ENCODE measurements at places on chromosomes 1 and 21.

GRCh38 chr1:47963568-47964358 lies 33.4 kb downstream of the TRABD2B start:
- DNase-seq: no peak

DNA sequence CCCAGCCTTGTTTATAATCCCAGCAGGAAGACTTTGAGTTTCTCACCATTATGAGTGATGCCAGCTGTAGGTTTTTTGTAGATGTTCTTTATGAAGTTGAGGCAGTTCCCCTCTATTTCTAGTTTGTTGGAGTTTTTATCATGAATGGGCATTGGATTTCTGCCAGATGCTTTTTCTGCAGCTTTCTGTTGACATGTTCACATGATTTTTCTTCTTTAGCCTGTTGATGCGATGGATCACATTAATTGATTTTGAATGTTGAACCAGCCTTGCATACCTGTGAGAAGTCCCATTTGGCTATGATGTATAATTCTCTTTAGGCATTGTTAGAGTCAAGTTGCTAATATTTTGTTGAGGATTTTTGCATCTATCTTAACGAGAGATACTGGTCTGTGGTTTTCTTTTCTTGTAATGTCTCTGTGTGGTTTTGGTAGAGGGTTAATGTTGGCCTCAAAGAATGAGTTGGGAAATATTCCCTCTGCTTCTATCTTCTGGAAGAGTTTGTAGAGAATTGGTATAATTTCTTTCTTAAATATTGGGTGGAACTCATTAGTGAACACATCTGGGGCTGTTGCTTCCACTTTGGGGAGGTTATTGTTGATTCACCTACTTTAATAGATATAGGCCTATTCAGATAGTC lies 33.2 kb downstream of the ZBTB40 start:
- DNase-seq: no peak

DNA sequence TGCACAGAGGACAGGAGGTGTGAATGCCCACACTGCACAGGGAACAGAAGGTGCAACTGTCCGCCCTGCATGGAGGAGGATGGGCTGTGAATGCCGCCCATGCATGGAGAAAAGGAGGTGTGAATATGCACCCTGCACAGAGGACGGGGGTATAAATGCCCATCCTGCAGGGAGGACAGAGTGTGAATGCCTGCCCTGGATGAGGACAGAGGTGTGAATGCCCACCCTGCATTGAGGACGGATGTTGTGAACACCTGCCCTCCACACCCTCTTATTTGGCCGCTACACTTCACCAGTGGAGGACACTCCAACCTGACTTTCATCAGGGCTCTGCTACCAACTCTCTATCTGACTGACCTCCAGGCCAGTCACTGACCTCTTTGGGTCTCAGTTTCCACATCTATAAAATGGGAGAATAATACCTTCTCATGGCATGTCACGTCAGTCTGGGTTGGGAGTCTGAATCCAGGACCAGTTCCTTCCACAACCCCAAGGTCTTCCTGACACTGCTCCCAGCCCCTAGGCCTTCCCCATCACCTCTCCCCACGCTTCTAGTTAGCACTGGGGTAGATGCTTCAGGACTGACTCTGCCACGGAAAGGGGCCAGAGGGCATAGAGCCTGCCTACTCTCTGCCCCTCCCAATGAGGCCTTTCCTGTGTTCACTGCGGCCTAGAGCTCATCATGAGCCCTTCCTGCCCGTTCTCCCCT lies 28.4 kb downstream of the ZBTB17 start:
- no peak for DNase-seq

DNA sequence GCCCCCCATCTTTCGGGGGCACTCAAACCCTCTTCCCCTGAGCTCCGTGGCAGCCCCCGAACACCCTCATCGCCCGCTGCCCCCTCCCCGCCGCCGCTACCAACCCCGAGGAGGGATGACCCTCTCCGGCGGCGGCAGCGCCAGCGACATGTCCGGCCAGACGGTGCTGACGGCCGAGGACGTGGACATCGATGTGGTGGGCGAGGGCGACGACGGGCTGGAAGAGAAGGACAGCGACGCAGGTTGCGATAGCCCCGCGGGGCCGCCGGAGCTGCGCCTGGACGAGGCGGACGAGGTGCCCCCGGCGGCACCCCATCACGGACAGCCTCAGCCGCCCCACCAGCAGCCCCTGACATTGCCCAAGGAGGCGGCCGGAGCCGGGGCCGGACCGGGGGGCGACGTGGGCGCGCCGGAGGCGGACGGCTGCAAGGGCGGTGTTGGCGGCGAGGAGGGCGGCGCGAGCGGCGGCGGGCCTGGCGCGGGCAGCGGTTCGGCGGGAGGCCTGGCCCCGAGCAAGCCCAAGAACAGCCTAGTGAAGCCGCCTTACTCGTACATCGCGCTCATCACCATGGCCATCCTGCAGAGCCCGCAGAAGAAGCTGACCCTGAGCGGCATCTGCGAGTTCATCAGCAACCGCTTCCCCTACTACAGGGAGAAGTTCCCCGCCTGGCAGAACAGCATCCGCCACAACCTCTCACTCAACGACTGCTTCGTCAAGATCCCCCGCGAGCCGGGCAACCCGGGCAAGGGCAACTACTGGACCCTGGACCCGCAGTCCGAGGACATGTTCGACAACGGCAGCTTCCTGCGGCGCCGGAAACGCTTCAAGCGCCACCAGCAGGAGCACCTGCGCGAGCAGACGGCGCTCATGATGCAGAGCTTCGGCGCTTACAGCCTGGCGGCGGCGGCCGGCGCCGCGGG lies 837 bp downstream of the FOXD3 start:
- no peak for DNase-seq

GRCh38 chr1:30325085-30325935 lies 398.1 kb downstream of the MATN1 start:
- no peak for DNase-seq

GRCh38 chr1:215731699-215732098 lies 164.6 kb downstream of the KCTD3 start:
- DNase-seq: no peak

GRCh38 chr21:29979043-29979442 lies 39.2 kb upstream of the GRIK1 start:
- no peak for DNase-seq

DNA sequence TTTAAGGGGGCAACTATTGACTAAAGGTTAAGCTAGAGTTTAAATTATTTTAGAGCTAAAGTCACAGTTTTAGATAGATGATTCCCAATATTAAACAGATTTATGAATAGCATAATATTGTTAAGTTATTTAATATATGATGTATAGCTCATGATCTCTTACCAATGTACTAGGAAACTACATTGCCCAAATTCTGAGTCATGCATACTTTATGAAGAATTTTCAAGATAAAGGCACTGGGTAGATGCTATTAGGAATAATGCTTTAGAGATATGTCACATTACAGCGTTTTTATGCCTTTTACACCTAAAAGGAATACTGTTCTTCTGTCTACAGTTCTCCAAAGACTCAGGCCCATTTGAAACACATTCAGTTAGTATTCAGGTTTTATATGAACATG lies 215.1 kb downstream of the NCAM2 start:
- no peak for DNase-seq

DNA sequence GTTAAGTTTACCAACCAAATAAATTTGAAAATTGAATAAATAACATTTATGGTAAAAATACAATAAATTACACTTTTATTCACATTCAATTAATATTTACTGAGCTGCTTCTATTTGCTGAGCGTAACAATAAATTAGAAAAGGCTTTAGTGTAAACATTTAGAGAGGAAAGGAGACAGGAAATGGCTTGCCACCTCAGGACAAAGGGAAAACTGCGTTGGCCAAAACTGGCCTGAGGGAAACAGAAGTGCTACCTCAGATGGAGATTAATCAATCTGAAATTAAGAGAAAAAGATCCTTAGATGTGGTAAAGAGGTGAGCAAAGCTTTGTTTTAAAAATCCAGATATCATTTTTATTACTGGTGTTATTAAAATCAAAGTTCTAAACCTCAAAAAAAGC lies 128.0 kb downstream of the SLC44A5 start:
- no peak for DNase-seq

GRCh38 chr1:184191181-184191621 lies 139.7 kb downstream of the TSEN15 start:
- DNase-seq: no peak

GRCh38 chr1:62057641-62058290 lies 136.9 kb upstream of the L1TD1 start:
- DNase-seq: no peak

- DNase-seq: no peak
These were observed 68.9 kb downstream of the DUSP10 start for GRCh38 chr1:221672965-221673364.

- no peak for DNase-seq
These were observed 17.4 kb downstream of the TNFRSF1B start for GRCh38 chr1:12184008-12184681.

- no peak for DNase-seq
These were observed 114.2 kb downstream of the SIPA1L2 start for GRCh38 chr1:232515706-232516105.

GRCh38 chr1:160800142-160800541 lies 4.2 kb downstream of the LY9 start:
- DNase-seq: no peak

GRCh38 chr1:157277913-157278312 lies 139.7 kb upstream of the ETV3 start:
- no peak for DNase-seq

- DNase-seq: no peak
These were observed 41.5 kb downstream of the LRRC53 start for GRCh38 chr1:74470936-74471335.

DNA sequence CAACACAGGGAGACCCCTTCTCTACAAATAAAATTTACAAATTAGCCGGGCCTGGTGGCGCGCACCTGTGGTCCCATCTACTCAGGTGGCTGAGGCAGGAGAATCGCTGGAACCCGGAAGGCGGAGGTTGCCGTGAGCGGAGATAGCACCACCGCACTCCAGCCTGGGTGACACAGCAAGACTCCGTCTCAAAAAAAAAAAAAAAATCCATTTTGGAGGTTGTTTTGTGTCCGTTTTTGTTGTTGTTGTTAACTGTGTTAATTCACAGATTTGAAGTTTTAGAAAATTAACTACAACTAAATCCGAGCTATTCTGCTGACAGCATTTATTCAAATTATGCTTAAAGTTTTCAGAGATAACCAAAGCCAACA lies 618 bp downstream of the CLCC1 start:
- DNase-seq: no peak

DNA sequence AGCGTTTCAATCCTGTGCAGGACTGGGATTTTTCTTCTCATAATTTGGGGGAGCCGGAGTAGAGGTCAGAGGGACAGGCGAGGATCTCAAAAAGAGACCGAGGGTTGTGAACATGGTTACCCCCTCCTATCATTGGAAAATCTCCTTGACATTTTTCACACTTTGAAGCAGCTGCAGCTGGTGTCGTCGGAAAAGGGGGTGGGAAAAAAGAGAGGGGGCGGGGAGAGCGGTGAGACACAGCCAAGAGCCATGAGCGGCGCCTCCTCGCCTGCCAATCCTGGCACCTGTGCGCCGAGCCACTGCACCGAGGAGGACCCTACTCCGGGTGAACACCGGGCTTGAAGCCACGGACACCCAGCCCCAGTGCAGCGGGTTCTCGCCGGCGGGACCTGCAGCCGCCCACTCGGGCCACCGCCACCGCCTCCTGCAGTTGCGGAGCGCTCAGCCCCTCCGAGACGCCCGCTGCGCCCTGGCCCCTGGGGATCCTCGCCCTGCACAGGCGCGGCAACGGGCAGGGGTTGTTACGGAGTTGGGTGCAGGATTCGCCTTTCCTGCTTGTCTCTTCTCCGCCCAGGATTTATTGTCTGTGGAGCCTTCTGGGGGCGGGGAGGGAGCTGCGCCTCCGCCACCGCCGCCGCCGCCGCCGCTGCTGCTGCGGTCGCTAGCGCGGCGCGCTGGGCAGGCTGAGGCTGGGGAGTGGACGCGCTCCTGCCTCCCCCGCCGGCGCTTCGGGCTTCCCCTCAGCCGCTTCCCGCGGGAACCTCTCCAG lies at the start of gene LRRC7:
LRRC7 (plus strand) TSS at position 271 of the 769 bp plus-strand sequence. CDS start 718 bp downstream, outside the sequence.
- no peak for DNase-seq

DNA sequence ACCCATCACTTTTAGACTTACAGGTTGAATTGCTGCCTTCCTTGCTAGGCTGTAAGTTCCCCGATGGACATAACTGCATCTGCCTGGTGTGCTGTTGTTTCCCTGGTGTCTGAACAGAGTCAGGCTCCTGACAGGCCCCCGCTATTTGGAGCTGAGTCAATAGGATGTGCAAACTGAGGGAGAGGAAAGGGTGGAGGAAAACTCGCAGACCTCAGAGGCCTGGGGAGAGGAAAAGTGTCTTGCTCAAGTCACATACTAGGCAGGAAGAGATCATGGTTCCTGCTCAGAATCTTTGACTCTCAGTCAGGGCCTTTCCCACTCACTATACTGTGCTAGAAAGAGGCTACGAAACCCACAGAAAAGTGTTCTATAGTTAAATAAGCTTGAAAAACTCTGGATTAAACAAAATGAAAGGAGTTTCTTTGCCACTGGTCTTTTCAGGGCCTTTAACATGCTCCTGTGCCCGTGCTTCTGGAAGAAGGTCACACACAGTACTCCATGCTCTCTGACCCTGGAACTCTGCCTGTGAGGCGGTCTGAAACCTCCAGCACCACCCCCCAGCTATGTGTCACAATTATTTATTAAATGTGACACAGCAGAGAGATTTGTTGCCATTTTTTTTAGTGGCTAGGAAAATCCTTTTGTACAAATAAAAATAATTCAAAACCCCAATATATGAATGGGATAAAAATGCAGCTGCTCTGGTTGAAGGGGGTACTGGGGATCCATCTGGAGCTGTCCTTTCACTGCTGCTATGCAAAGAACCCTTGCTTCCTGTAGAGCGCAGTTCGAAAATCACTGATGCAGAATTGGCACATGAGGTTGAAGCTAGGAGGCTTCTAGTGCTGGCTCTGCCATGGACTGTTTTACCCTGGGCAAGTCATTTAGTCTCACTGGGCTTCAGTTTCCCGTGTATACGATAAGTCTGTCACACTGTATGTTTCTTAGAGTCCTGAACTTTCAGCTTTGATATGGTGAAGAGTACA lies 20.1 kb upstream of the CDCP2 start:
- no peak for DNase-seq

- DNase-seq: no peak
These were observed 21.5 kb downstream of the AK2 start for GRCh38 chr1:33015216-33015615.

DNA sequence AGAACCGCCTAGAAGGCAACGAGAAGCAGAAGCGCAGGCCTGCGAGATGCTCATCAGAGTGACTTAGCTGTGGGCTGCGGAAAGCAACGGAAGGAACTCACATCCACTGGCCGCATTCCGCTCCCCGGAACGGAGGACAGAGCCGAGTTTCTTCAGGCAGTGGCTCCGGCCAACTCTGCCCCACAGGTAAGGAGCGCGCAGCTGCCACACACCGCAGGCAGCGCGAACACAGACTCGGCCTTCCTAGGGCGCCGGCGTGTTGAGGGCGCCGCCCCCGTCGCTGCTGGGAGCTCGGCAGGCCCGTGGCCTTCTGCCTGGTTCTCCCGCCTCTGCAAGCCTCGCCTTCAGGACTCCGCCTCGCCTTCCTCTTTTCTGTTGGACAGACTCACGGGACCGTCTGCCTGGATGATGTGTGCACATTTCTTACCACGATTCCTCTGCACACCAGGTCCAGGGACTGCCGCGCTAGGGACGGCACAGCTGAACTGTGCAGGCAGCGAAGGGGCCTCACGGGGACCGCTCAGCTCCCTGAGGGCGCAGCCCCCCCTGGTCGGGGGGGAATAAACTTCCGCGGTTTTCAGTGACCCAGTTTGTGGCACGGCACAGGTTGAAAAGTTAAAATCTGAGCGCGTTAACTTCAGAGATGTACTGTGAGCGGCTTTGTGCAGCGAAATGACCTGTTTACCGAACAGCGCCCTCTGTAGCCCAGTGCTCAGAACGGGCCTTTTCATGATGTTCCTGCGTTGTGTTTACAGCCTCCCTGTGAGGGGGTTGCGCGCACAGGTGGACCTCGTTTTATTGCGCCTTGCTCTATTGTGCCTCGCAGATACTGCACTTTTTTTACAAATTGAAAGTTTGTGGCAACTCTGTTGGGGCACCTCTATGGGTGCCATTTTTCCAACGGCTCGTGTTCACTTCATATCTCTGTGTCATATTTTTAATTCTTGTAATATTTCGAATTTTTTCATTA lies 15.8 kb downstream of the TCP10L start:
- DNase-seq: peak; percentile 69
